ENCODE measurements at places on chromosomes 2 and 18.

DNA sequence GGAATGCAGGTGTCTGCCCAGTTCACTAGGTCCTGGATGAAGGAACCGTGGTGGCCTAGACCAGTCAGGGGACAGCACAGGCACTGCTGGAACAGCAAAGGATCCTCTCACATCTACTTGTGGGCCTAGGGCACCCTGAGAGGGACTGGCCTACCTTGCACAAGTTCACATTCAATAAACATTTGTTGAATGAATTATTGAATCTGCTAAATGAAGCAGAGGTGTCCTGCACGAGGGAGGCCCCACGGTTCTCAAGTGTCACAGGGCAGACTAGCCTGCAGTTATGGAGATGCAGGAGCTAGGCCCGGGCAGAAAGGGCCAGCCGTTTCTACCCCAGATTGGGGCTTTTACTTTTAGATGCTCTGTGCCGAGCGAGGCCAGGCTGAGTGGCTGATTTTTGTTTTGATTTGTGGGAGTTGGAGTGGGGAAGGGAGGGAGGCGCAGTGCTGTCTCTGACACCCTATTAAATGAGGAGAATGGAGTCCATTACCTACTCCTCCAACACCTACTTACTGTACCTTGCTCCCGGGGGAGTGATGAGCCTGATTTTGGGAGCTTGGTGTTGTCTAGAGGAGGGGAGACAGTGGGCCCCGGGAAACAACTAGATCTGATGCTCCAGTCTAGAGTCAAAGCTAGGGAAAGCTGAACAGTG lies 18.4 kb downstream of the SH2D6 start:
- no peak for DNase-seq

- DNase-seq, result no peak
These were observed 55.8 kb downstream of the OXER1 start for GRCh38 chr2:42708179-42708578.

- peak; percentile 1 for DNase-seq
These were observed 32.1 kb upstream of the DYNAP start for GRCh38 chr18:54558609-54559585.

GRCh38 chr18:78126106-78126505 lies 853.5 kb upstream of the SALL3 start:
- no peak for DNase-seq

DNA sequence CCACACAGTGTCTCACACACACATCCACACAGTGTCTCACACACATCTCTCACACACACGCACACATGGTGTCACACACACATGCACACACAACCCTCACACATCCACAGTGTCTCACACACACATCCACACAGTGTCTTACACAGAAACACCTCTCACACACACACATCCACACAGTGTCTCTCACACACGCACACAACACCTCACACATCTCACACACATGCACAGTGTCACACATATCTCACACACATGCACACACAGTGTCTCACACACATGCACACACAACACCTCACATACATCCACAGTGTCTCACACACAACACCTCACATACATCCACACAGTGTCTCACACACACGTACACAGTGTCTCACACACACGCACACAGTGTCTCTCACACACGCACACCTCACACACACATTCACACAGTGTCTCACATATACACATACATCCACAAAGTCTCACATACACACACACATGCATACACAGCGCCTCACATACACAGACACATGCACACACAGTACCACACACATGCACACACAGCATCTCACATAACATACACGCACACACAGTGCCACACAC lies 473.9 kb upstream of the HS6ST1 start:
- DNase-seq, result no peak

DNA sequence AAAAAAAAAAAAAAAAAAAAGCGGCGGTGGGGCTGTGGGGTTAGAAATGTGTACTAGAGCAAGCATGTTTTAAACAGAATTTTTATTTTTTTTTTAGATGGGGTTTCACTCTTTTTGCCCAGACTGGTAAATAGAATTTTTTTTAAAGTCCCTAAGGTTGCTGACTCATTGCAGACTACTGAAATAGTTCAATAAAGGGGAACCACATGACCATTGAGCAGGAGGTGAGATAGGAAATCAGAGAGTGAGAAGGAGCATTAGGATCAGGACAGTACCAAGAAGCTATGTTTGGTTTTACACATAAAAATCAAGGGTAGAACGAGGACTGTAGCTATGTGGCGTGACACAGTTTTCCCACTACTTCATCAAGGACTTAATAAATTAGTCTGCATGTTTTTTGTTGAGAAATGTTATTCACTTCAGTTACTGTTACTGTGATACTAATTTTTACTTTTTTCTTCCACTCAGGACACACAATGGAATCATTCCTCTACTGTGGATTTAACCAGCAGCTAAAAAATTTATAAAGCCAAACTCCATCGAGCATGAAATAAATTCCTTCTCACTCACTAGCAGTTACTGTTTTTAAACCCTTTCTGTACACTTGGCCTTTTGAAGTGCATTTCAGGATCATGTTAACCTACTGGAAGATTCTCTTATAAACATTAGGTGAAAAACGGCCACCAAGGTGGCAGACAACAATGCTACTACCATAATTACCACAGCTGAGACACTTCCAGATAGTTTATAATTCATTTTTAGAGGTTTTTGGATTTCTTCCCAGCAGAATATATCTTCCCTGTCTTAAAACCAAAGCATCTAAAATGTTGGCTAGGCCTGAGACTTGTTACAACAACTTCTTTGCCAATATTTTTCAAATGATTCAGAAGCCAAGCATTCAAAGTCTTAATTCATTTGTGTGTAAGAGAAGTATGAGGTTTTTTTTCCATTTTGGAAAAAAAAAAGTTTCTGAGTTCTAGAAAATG lies 33.2 kb downstream of the LAMA1 start:
- no peak for DNase-seq

DNA sequence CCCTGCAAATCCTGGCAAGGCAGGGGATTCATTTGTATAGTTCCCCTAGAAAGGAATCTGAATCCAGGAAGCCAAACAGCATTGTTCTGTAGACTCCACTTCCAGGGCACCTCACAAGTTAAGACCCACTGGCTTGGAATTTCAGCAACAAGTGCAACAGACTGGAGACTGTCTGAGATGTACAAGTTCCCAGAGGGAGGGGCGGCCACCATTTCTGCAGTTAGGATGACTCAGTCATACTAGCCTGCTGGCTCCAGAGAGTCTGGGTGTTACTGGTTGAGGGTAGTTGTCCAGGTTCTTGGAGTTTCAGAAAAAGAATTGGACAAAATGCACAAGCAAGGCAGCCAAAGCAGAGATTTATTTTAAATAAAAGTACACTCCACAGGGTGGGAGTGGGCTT lies 384.2 kb downstream of the DSC3 start:
- DNase-seq, result no peak

DNA sequence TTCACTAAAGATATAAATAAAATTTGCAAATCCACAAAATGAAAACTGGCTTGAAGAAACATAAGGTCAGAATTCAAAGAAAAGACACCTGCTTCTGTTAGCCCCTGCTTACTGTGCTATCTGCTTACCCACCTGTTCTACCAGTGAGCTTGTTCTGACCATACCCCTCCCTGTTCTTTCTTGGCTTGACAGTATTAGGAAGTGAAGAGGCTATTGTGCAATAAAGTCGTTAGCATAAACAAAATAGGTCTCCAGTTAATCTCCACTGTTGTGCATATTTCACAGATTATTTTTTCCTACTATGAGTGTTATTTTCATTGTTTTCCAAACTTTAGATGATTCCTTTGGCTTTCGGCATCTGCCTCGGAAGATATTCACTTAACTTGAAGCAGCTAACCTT lies 322.1 kb downstream of the CCDC85A start:
- no peak for DNase-seq

DNA sequence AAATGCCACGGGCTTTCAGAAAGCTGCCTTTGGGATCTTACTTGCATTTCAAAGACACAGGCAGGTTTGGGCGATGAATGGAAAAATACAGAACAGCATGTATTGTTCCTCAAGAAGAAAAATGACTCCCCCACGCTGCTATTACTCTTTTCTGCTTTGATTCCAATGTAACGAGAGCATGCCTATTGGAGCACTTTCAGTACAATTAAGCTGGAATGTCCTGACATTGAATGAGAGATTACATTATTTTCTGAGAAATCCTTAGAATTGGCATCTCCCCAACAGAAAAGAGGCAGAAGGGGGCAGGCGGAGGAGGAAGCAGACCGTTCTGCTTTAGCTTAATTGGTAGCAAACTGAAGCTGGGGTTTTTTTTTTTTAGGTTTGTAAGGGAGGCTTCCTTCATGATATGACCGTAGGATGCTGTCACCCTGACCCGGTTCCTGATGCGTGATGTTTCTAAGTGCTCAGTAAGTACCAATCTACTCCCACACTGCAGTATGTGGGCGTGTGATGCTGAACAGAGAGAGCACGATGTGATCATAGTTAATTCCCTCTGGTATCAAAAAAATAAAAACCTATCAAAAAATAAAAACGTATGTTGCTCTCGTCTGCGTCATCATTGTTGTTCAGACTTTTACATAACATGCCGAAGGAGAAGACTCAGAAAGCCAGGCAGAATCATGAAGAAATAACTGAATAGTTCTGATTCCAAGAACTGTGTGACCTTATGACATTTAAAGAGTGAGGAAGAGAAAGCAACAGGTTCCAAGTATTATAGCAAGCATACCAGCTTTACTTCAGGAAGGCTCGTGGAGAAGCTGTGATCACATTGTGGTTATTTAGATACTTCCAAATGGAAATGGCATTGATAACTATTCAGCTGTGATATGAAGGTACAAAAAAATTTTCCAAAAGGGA lies 40.5 kb downstream of the LONRF2 start:
- no peak for DNase-seq

DNA sequence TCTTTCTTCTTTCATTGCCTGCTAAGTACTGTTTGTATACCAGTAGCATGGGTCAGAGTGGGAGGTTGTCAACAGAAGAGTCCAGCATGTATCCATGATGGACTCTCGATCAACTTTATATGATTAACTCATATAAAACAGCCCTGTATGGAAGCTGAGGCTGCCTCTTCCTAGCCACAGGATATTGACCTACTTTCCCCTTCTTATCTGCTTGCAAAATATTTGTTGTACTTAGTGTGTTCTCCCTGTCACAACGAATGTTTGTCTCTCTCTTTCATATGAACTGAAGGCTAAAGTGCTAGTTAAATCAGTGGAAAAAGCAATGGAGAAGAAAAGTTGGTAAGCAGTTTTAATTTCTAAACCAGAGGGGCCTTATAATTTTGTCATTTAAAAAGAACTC lies 17.8 kb downstream of the MYO1B start:
- no peak for DNase-seq

DNA sequence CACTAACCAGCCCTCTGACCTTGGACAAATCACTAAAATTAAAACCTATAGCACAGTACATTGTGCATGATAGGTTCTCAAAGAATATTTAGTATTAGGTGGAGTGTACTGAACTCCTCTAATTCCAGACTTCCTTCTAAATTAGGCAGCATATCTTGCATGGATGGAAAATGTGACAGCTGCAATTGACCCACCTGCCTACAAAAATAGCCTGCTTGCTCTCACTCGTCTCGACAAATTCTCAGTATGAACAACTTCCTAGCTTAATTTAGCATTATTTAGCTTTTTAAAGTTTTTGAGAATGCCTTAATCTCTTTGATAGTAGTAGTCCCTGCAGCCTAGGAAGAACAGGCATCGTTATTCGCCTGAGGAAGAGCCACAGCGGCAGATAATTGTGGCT lies 482.0 kb downstream of the PIK3C3 start:
- DNase-seq, result no peak

DNA sequence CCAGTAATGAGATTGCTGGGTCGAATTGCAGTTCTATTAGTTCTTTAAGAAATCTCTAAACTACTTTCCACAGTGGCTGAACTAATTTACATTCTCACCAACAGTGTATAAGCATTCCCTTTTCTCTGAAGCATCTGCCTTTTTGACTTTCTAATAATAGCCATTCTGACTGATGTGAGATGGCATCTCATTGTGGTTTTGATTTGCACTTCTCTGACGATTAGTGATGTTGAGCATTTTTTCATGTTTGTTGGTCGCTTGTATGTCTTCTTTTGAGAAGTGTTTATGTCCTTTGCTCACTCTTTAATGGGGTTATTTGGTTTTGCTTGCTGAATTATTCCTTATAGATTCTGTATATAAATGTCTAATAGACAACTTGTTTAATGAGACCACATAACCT lies 69.6 kb upstream of the UGP2 start:
- DNase-seq, result no peak

- no peak for DNase-seq
These were observed 107.3 kb upstream of the FAM98A start for GRCh38 chr2:33706410-33706809.

- DNase-seq, result no peak
These were observed 52.7 kb downstream of the RBMS1 start for GRCh38 chr2:160440888-160441287.

- no peak for DNase-seq
These were observed 70.7 kb upstream of the BCL2L11 start for GRCh38 chr2:111049792-111050640.

DNA sequence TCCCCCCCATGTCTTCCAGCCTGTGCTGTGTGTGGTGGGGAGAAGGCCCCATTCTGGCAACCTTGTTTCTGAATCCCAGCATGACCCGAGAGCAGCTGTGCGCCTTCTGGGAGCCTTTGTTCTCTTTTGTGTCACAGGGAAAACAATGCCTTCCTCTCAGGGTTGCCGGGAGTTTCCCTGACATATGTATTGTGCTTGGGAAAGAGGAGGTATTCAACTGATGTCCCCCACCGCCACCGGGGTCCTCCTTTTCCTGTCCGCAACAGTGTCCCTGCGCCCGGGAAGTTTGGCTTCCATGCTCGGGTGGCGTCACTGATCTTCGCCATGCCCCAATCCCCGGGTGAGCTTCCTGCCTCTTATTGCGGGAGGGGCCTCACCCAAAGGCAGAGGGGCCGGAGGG lies 77.5 kb upstream of the ASB18 start:
- no peak for DNase-seq

DNA sequence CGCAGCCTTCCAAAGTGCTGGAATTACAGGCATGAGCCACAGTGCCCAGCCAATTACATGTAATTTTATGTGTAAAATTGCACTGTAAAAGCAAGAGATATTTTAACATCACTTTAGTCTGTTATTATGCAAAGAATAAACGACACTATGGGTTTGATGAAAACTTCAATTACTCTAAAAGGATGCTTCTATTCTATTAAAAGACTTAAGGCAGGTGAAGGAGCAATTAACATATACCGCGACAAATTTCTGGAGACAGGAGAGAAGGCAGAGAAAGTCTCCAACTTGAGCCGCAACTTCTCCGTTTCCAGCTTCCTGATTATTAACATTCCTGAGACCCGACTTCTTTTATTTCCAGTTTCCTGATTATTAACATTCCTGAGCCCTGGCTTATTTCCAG lies 53.7 kb downstream of the FAM210A start:
- DNase-seq, result no peak

DNA sequence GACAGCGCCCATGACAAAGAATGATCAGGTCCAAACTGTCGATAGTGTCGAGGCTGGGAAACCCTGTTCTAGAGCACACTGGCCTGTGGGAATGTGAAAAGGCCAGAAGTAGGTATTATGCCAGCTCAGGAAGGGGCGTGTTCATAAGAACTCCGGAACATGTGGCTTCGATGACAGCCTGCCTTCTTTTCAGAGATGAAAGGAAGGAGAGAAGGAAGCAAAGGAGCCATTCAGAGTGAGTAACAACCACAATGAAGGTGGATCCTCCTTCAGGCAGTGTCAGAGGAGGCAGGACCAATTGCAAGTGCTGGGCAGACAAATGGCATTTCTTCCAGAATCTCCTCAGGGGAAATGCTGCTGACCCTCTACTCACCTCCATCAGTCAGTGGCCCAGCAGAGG lies 58.5 kb downstream of the NCKAP5 start:
- DNase-seq, result no peak

- DNase-seq, result no peak
These were observed 220.7 kb downstream of the IRS1 start for GRCh38 chr2:226578879-226579278.
